ENCODE measurements at places on chromosomes 2 and 18.

DNA sequence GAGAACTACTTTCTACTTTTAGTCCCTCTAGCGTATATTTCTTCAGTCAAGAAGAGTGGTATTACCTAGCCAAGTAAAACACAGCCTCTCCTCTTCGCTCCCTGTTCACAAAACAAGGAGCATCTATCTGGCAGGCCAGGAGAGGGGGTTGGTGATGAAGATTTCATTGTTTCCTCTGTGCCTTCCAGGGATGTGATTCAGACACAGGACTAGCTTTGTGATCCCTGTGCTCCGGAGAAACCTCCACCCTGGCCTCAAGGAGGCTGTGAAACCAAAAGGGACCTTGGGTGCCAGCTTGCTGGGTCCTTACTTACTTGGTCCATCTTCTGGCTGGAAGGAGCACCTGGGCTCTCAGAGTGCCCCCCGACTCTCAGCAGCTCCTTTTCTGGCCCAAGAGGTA is 5.7 kb downstream of the RHOB start:
- DNase-seq = no peak

GRCh38 chr2:33634261-33634910 is 35.3 kb upstream of the FAM98A start:
- no peak for DNase-seq

- no peak for DNase-seq
Measured at GRCh38 chr2:138112536-138112935, 148.3 kb downstream of the HNMT start.

- DNase-seq = no peak
Measured at GRCh38 chr2:199862788-199863187, 11.8 kb upstream of the FTCDNL1 start.

GRCh38 chr18:12257996-12258718 is 4.0 kb downstream of the CIDEA start:
- DNase-seq = no peak

- peak; percentile 9 for DNase-seq
Measured at GRCh38 chr2:221571551-221572218, 419 bp downstream of the EPHA4 start.

GRCh38 chr18:61001138-61001537 is 332.1 kb upstream of the CDH20 start:
- DNase-seq = no peak

- DNase-seq = no peak
Measured at GRCh38 chr2:22885245-22885644, 499.7 kb upstream of the KLHL29 start.

DNA sequence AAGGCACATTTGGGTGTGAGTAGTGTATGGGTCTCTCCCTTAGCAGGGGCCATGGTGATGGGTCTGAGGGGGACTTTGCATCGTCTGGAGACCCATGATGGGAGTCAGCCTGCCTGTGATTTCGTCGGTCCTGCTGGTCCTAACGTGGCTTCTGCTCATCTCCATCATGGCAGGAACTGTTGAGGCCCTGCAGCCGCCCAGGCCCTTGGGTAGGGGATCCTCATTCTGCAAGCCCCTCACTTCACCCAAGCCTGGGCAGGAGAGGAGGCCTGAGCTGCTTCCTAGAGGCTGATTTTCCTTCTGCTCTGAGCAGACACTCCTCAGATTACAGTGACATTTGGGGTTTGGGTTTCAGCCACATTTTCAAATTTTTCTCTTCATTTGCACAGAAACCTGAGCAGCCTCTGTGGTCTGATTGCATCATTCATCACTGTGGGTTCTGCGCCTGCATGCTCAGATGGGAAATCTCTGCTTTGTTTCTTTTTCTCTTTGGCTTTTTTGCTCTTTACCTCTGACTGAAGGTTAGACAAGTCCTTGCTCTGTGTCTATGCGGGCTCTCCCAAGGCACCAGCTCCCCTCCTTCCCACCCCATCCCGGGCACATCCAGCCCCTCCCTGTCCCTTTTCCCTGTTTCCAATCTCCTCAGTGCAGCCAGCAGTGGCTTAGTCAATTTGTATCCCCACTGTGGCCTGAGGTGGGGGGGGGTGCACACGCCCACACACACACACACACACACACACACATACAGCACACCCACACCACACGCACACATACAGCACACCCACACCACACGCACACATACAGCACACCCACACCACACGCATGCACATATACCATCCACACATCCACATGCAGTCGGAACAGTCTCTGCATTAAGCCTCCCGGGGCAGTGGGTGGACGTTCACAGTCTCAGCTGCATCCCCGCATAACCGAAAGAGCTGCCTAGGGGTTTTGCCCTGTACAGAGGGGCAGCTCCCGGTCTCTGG is 305.4 kb upstream of the HS6ST1 start:
- no peak for DNase-seq

DNA sequence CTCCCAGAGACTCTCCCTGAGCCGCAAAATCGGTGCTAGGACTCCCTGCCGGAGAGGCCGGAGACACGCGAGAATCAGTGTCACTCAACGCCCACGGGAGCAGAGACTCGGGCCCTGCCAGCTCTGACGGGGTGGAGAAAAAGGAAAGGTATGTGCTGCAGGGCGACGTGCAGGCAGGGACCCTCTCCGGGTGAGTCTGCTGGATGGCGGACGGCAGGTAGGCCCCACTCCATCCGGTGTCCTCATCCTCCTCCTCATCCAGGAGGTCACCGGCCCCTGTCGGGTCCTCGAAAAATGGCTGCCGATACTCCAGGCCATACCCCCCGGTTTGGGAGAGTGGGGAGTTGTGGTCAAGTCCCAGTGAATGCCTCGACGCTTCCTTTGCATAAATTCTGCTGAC is 110.7 kb downstream of the PMAIP1 start:
- no peak for DNase-seq

DNA sequence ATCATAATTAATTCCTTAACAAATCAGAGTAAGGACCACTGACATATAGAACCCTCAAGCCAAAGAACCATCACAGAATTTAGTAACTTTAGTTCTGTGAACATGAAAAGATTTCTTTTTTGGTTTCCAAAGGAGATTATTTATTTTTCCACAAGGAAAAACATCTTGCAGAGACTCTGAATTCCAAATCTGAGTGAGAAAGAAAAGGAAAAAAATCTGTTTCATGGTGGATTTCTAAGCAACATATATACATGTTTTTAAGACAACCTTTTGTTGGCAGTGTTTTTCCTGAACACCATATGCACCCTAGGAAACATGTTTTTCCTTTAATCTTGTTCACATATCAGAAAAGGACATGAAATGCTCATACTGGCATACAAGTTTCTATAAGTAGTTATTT is 149.8 kb downstream of the AGPS start:
- no peak for DNase-seq

DNA sequence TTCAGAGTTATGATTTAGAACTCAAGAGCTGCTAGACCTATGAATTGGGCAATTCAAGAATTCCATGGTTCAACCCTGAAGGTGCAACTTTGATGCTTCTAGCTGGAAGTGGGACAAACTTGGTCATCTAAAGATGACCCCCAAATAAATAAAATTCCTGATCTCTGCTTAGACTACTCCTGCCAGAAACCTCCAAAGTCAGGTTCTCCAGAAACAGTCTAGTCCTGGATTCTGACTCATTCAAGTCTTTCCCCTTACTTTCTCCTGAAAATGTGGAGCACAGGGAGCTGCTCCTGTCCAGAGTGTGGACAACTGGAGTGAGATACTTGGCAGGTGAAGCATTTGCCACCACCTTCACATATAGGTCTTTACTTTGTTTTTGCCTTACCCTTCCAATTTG is 557.7 kb upstream of the TNP1 start:
- no peak for DNase-seq

DNA sequence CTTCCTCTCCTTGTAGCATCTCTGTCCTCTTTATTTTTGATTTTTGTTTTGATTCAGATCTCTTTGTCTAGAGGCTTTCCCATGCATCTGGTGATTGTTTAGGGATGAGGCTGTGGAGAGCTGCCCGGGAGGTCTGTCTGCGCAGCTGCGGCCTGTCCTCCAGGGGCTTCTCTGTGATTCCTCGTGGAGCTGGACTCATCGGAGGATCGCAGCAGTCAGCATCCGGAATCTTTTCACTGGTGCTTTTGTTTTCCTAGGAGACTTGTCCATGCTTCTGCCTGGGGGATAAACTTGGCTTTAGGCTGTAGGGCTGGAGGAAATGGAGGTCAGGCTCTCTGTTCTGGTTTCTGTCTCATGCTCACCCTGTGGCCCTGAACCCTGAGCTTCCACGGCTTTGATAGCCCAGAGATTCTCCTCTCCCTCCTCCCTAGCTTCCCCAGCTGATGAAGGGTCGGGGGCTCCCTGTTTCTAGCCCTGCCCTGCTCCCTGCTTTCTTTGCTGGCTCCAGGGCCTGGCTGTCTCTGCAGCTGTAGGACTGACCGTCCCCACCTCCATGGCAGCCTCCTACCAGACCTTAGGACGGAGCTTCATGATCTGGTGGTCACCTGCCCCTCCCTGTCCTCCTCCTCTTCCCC is 35.5 kb downstream of the ZNF532 start:
- no peak for DNase-seq

DNA sequence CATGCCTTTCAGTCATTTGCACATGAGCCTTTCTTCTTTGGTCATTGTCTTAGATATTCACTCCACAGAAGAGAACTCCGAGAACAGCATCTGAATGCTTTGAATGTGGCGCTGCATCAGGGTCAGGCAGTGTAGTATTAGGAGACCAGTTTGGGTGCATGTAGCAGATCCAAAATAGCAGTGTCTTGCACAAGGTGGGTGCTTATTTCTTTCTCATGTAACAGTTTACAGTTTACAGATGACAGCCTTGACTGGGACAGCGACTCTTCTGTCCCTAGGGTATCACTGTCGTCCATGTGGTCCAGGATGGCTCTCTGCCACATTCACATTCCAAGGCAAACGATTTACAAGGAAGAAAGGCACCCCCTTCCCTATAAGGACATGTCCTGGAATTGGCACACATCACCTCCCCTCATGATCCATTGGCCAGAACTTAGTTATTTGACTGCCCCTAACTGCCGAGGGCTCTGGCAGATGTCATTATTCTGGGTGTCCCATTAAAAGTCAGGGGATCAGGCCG is 101.0 kb downstream of the STPG4 start:
- DNase-seq = no peak

DNA sequence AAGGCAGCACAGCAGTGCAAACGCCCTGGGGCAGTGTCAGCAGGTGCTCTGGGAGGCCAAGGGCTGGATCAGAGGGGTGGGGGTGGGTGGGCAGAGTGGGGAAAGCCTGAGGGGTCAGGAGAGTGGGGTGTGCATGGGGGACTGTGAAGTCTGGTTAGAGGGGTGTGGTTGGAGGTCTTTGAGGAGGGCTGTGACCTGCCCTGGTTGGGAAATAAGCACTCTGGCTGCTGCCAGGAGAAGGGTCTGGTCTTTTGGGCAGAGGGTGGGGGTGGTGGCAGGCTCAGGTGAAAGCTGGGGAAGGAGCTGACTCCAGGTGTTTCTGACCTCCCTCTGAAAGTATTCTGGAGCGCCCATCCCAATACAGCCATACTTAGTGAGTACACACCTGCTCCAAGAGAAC is 4.2 kb downstream of the ALPI start:
- no peak for DNase-seq

- DNase-seq = no peak
Measured at GRCh38 chr2:229230256-229230655, 40.8 kb downstream of the PID1 start.

GRCh38 chr2:367246-367645 is 79.4 kb upstream of the ALKAL2 start:
- DNase-seq = no peak

GRCh38 chr2:232556426-232556825 is 5.9 kb downstream of the EIF4E2 start:
- DNase-seq = no peak

DNA sequence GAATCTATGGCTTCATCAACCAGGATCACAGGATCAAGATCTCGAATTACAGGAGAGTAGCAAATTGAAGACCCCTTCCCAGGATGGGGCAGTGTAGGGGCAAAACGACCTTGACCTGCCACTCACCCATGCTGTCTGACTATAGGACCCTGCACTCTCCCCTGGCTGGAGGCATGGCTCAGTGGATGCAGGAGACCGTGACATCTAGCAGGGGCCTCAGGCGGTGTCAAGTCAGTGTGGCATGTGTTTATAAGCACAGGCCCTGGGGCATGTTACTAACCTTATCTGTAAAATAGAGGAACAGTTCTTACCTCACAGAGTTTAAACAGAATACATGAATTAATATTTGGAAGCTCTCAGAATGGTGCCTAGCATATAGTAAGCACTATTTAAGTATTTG is 3.5 kb downstream of the HAAO start:
- DNase-seq = no peak

- DNase-seq = no peak
Measured at GRCh38 chr2:217379807-217380206, 519.9 kb upstream of the TNP1 start.
